Endodermal cell (in vitro differentiated cells): ENCODE measurements at places on chromosomes 2 and 18.
A peak's percentile ranks its signal among the peaks of the same experiment; 100 is the strongest.

GRCh38 chr18:79064228-79064627, 5.0 kb upstream of the ATP9B start:
- H3K4me1 ChIP-seq: no peaks in the 10 kb centered on the region
- H3K27ac ChIP-seq: no peak overlapping the region
- DNase-seq: no peak

DNA sequence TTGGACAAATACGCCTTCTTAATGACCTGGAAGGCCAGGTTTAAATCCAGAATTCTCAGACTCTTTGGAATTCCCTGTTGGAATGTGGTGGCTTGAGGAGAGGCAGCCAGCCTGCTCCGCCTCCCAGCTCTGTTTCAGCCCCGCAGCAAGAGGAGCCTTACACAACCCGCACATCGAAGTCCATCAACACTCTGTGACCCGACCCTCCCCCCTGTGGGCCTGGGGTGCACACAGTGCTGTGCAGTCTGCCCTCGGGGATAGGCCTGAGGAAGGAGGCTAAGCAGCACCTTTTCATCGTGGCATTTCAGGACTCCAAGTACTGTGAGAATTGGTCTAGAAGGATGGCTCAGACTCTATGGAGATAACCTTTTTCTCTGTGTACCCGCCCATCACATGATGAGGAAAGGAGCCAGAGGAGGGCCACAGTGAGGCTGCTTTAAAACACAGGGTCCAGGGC, 73.7 kb downstream of the GREB1L start:
- peaks cover 23% of the 10 kb centered on the region for H3K27me3 ChIP-seq
- H3K4me1 ChIP-seq: peaks cover 4% of the 10 kb centered on the region
- DNase-seq: peak; percentile 80
- no peaks in the 10 kb centered on the region for H3K36me3 ChIP-seq

DNA sequence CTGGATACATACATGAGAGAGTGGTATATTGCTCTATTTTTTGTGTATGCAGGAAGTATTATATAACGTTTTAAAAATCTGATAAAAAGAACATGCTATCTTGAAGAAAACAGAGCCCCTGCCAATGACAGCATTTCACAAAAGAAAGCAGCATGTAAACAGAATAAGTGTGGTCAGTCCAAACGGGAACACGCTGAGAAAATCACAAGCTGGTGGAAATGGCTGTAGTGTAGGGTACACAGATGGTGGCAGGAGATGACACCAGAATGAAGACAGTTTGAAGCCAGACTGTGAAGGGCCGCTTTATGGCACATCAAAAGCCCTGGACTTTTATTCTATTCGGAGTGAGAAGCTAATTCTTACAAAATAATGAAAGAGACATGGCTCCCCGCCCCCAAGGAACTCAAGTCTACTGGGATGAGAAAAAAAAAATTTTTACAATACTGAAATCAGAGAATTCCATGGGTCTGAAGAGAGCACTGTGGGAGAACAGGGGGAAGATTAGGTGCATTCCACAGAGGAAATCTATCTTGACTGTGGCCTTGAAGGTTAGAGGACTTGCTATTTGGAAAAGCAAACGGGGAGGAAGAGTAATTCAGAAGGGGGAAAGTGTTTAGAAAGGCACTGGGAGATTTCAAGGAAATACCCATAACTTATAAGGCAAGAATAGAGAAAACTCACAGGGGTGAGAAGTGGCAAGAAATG, 217.7 kb upstream of the SMAD7 start:
- no peaks in the 10 kb centered on the region for H3K4me1 ChIP-seq
- no peaks in the 10 kb centered on the region for H3K27me3 ChIP-seq
- no peak overlapping the region for H3K27ac ChIP-seq

GRCh38 chr2:129799036-129799958, 180.2 kb upstream of the RAB6C start:
- no peaks in the 10 kb centered on the region for H3K36me3 ChIP-seq
- H3K4me3 ChIP-seq: no peak overlapping the region
- H3K4me1 ChIP-seq: no peaks in the 10 kb centered on the region

- no peaks in the 10 kb centered on the region for H3K27me3 ChIP-seq
- H3K4me1 ChIP-seq: peaks cover 10% of the 10 kb centered on the region
- no peak overlapping the region for H3K4me3 ChIP-seq
- DNase-seq: no peak
- no peaks in the 10 kb centered on the region for H3K36me3 ChIP-seq
Measured at GRCh38 chr2:164786787-164787186, 54.8 kb downstream of the COBLL1 start.

DNA sequence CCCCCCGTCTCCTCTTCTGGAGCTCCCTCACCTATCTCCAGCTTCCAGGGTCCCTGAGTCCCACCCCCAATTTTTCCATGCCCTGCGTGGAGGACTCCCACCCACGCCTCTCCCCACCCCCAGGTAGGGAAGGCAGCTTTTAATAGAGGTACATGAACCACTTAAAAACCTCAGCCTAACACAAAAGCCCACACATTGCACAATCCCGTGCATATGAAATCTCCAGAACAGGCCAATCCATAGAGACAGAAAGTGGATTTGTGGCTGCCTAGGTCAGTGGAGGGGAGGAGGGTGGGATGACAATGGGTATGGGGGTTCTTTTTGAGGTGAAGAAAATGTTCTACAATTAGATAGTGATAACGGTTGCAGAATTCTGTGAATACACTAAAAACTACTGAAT, 145.6 kb downstream of the CABLES1 start:
- H3K27ac ChIP-seq: no peak overlapping the region
- peaks cover 17% of the 10 kb centered on the region for H3K36me3 ChIP-seq
- H3K27me3 ChIP-seq: no peaks in the 10 kb centered on the region
- H3K4me3 ChIP-seq: no peak overlapping the region
- DNase-seq: no peak

DNA sequence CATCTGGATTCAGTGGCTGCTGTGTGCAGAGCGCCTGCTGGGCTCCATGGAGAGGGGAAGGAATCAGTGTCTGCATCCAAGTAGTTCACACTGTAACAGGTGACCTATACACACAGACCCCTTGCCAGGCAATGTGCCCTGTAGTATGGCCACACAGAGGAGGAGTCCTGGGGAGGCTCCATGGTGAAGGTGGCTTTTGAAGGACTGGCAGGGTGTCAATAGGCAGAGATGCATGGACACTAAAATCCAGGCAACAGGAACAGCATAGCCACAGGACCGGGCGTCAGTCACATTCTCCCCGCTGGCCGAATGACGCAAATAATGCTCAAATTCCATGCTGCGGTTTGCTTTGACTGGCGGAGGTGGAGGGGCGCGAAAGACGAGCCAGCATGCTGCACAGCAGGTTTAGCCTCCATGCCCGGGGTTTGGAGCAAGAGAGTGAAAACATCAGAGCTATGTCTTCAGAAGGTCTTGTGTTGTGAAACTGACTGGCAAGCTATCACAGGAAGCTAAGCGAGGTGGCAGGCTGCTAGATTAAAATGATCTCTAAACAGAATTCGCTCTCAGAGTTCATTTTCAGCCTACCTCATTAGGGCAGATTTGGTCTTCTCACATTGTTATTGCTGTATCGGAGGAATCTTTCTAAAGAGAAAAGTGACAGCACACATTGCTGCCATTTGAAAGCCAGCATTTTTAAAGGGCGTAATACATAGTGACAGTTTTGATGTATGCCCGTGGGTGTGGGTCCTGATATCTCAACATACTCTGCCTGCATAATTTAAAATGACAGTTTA, 1.2 kb upstream of the CHMP1B start:
- no peaks in the 10 kb centered on the region for H3K27me3 ChIP-seq
- no peaks in the 10 kb centered on the region for H3K36me3 ChIP-seq
- DNase-seq: peak; percentile 69
- H3K4me3 ChIP-seq: peak overlapping the region; percentile 95
- H3K27ac ChIP-seq: no peak overlapping the region

DNA sequence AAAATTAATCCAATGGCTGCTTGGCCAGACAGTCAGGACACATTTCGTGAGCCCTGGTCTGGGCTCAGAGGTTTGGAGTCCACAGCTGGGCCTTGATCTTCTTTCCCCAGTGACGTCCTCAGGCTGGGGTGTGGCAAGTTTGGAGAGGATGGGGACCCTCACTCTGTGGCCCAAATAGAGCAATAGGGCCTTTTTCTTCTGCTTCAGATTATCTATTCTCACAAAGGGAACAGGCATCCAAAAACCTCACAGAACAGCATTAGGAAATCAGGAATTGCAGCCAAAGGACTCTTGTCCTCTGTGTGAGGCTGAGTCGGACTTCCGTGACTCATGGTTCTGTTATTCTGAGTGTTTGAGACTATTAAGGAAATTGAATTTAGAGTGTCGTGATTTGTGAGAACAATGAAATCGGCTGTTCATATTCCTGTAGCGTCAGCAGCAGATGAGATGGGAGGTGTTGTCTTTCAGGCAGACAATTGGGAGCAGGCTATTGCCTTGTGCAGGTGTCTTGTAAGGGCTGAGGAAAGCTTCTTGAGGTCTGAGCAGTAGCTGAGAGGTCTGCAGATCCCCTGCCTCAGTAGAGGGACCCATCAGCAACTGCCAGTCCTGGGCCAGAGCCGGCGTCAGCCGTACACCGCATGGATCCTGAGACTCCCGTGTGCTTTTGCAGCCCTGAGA, 113.8 kb downstream of the SH3RF3 start:
- no peak overlapping the region for H3K4me3 ChIP-seq
- H3K4me1 ChIP-seq: no peaks in the 10 kb centered on the region
- H3K36me3 ChIP-seq: no peaks in the 10 kb centered on the region
- no peak for DNase-seq
- no peak overlapping the region for H3K27ac ChIP-seq

DNA sequence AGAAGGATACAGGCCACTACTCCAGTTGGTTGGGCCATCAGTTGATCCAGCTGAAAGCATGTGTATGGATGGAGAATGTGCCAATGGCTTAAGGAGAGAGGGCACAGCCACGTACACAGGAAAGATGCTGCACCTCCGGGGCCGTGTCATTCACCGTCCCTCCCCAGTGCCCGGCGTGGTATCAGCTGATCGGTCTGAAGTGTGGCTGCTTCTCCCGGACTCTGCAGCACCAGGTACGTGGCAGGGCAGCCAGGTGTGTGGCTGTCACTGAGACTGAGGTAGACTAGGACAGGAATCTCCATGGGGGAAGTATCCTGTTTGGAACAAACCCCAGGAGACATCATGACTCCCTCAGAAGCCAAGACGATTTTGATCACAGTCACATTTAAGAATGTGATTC, 4.2 kb upstream of the ERFE start:
- DNase-seq: no peak
- H3K4me3 ChIP-seq: no peak overlapping the region
- no peaks in the 10 kb centered on the region for H3K4me1 ChIP-seq
- H3K27me3 ChIP-seq: peaks cover 5% of the 10 kb centered on the region

DNA sequence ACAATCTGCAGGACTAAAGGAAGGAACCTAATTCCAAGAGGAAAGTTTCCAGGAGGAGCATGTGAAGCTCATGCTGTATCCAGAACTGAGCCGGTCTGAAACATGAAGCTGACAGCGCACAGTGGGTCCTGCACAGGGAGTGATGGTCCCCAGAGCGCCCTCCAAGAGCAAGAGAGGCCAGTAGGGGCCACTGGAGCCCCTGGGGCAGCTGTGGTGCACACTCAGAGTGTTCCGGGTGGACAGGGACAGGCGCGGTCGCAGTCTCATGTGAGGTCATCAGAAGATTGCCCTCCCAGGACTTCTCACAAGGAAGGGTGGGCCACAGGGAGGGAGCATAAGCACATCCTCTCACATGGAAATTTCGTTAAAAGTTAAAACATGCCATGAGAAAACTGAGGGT, 355.9 kb downstream of the EIPR1 start:
- H3K4me3 ChIP-seq: no peak overlapping the region
- no peaks in the 10 kb centered on the region for H3K4me1 ChIP-seq
- no peaks in the 10 kb centered on the region for H3K36me3 ChIP-seq
- H3K27me3 ChIP-seq: no peaks in the 10 kb centered on the region
- no peak overlapping the region for H3K27ac ChIP-seq

DNA sequence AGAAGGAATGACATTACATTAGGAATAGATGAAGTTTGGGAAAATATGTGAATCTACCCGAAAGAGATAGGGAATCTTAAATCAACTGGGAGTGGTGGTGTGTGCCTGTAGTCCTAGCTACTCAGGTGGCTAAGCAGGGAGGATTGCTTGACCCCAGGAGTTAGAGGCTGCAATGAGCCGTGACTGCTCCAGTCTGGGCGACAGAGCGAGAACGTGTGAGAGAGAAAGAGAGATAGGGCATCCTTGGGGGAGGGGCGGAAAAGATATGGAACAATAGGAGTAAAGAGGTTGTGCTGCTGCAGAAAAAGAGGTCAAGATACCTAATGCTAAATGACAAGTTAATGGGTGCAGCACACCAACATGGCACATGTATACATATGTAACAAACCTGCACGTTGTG, 47.1 kb upstream of the ADAM23 start:
- peaks cover 8% of the 10 kb centered on the region for H3K4me1 ChIP-seq
- H3K4me3 ChIP-seq: peak overlapping the region; percentile 56
- no peaks in the 10 kb centered on the region for H3K27me3 ChIP-seq
- peak; percentile 66 for DNase-seq
- H3K27ac ChIP-seq: no peak overlapping the region

- H3K4me3 ChIP-seq: no peak within 1 kb of the TSS
- H3K27me3 ChIP-seq: peaks cover 39% of the 10 kb centered on the region
- no peak within 1 kb of the TSS for H3K27ac ChIP-seq
- peak; percentile 72 for DNase-seq
Measured at GRCh38 chr2:219434718-219435525, at the start of gene SPEG. TSS of gene SPEG (plus strand) at chr2:219434843. CDS start at chr2:219434978, 135 bp downstream.

DNA sequence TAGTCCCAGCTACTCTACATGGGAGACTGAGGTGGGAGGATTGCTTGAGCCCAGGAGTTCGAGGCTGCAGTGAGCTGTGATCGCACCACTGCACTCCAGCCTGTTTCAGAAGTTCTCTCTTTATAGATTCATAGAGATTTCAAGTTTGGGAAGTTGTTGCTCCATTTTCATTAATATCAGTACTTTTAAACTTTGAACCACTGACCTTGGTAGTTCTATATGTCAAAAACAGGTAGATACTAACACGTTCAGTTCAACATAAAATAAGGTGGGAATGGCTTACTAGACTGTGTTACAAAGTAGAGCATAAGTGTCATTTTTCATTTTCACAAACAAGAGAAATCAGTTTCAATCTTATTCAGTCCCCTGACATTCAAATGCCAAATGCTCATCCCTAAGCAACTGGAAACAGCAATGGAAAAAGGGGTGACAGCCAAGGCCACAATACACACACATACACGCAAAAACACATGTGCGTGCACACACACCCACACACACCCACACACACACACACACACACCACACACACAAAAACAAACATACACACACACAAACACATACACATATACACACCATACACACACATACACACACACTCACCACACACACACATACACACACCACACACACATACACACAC, 71.7 kb downstream of the PIEZO2 start:
- H3K36me3 ChIP-seq: peaks cover 3% of the 10 kb centered on the region
- H3K27me3 ChIP-seq: no peaks in the 10 kb centered on the region
- H3K4me1 ChIP-seq: peaks cover 12% of the 10 kb centered on the region
- H3K4me3 ChIP-seq: no peak overlapping the region
- no peak overlapping the region for H3K27ac ChIP-seq
- no peak for DNase-seq

- no peaks in the 10 kb centered on the region for H3K36me3 ChIP-seq
- no peaks in the 10 kb centered on the region for H3K27me3 ChIP-seq
- no peaks in the 10 kb centered on the region for H3K4me1 ChIP-seq
- no peak overlapping the region for H3K4me3 ChIP-seq
Measured at GRCh38 chr2:14790041-14790640, 157.6 kb downstream of the LRATD1 start.
